Cerebellum (tissue), 4 donors: ENCODE measurements at places on chromosomes 11 and 22. TPM values are rescaled to one million over a fixed set of nuclear protein-coding genes. Genes with fewer than 3 reads are reported as not detected.

Gene OR10A6
- total RNA-seq = not detected

Gene TRIM51
- total RNA-seq = not detected

Gene DCDC1
- 54.1 TPM for total RNA-seq

Gene USP47
- total RNA-seq = 114 TPM

Gene CHRM4
- 2.6 TPM for total RNA-seq

Gene RCOR2
- 15.5 TPM for total RNA-seq

Gene BTG4
- total RNA-seq = not detected

Gene C11orf52
- not detected for total RNA-seq

Gene RAB38
- total RNA-seq = 2.2 TPM

Gene CADM1
- 147 TPM for total RNA-seq

Gene HIC2
- total RNA-seq = 10.8 TPM

Gene MIAT
- total RNA-seq = 194 TPM

Gene IL18
- total RNA-seq = 0.36 TPM

Gene GSTT2B
- 0.36 TPM for total RNA-seq

Gene GGTLC3
- total RNA-seq = not detected

Gene DBX1
- not detected for total RNA-seq

Gene BACE1
- 26.6 TPM for total RNA-seq

Gene MYRF
- total RNA-seq = 1.7 TPM

Gene USH1C
- 0.27 TPM for total RNA-seq

Gene CCDC73
- total RNA-seq = 0.36 TPM

Gene APOA4
- 0.45 TPM for total RNA-seq

Gene FIBIN
- total RNA-seq = 13.4 TPM

Gene OR8D4
- 0.18 TPM for total RNA-seq

Gene GLYAT
- not detected for total RNA-seq

Gene FAM180B
- total RNA-seq = not detected

Gene INPP5J
- 0.73 TPM for total RNA-seq

Gene LAYN
- total RNA-seq = 1.9 TPM

Gene KBTBD4
- total RNA-seq = 24.4 TPM

Gene NCR3LG1
- total RNA-seq = 9.1 TPM

Gene SSTR3
- 0.27 TPM for total RNA-seq

Gene ZNF280B
- 4.8 TPM for total RNA-seq

Gene NF2
- total RNA-seq = 32.0 TPM

Gene LARGE1
- 31.8 TPM for total RNA-seq

Gene STIP1
- 72.8 TPM for total RNA-seq

Gene PATE1
- not detected for total RNA-seq

Gene EFEMP2
- total RNA-seq = 4.9 TPM

Gene TRIM34
- 1.2 TPM for total RNA-seq

Gene FOLR2
- total RNA-seq = 7.3 TPM

Gene PEX16
- 18.4 TPM for total RNA-seq

Gene SOX10
- total RNA-seq = 2.7 TPM

Gene NPTXR
- 8.7 TPM for total RNA-seq

Gene DEFB131B
- not detected for total RNA-seq

Gene CLP1
- total RNA-seq = 8.3 TPM

Gene TRIM66
- 4.9 TPM for total RNA-seq

Gene OR8G1
- not detected for total RNA-seq

Gene OR8D1
- total RNA-seq = not detected

Gene HPX
- 4.4 TPM for total RNA-seq

Gene SYTL2
- 15.2 TPM for total RNA-seq

Gene CFAP300
- total RNA-seq = 5.2 TPM

Gene MYEOV
- total RNA-seq = not detected

Gene C22orf23
- total RNA-seq = 1.4 TPM

Gene TESMIN
- total RNA-seq = 3.4 TPM
